ENCODE measurements at places on chromosomes 7 and 10.

DNA sequence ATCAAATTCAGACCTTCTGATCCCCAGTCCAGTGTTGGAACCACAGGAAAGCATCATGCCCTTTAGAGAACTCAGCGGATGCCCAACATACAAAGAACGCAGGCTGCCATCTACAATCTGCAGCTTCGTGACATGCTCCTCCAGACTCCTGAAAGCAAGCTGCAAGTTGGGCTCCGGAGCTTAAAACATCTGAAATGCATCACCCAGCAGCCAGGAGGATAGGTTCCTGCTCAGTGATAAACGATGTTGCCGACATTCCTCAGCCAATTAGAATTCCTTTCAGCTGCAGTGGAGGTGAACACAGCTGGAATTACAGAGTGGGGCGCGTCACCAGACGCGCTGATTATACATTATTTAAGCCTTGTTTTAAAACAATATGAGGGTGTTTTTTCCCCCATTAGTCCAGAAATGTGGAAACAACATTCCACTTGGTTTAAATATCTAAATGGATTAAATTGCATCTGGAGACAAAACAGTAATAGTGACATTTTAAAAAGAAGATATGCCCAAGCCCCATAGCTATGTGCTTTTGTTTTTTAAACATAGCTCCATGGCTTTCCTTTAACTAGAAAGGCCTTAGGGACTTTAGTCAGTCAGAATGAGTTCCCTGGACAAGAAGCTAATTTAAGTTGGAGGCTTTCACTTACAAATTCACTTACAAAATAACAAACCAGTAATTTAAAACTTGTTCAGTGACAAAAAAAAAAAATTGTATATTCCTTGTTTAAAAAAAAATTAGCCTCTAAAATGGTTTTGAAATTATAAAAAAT, 6.3 kb downstream of the SMURF1 start:
- peak; percentile 82 for DNase-seq

- DNase-seq = no peak
These were observed 11.5 kb upstream of the CASD1 start for GRCh38 chr7:94497874-94498670.

- peak; percentile 53 for DNase-seq
These were observed 101.2 kb upstream of the ZNF746 start for GRCh38 chr7:149598721-149599308.

GRCh38 chr10:61286686-61287085, 166.5 kb downstream of the TMEM26 start:
- no peak for DNase-seq

- DNase-seq = peak; percentile 44
These were observed 10.9 kb downstream of the NPFFR1 start for GRCh38 chr10:70272925-70273316.

DNA sequence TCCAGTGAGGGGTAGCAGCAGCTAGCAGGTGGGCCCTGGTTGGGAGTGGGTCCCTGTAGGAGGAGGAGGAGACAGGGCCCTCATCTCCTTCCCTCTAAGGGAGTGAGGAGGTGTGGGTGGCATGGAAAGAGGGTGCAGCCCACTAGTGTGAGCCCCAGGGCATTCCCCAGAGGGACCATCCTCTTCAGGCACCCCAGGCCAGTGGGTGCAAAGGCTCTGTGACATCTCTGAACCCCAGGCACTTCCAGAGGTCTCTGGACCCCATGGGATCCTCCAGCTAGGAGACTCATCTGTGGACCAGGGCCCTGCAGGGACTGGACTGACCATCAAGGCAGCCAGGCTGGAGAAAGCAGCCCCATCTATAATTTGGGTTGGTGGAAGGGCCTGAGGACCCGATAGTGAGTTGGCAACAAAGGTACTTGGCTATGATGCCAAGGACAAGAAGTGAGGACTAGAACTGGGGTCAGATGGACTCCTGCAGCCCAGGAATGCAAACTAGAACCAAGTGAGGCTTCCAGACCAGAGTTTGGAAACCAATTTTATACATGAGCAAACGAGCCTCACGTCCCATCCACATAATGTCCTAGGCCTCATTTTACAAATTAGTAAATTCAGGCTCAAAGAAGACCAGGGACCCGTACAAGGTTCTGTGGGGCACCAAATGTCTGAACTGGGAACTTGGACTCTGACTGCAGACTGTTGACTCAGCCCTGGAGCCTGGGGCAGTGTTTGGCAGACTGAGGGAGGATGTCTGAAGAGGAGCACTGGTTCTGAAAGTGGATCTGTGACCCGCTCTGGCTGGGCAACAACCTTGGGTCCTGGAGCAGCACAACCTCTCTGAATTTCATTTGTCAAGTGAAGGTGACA, 1.4 kb upstream of the VSTM4 start:
- DNase-seq = no peak

DNA sequence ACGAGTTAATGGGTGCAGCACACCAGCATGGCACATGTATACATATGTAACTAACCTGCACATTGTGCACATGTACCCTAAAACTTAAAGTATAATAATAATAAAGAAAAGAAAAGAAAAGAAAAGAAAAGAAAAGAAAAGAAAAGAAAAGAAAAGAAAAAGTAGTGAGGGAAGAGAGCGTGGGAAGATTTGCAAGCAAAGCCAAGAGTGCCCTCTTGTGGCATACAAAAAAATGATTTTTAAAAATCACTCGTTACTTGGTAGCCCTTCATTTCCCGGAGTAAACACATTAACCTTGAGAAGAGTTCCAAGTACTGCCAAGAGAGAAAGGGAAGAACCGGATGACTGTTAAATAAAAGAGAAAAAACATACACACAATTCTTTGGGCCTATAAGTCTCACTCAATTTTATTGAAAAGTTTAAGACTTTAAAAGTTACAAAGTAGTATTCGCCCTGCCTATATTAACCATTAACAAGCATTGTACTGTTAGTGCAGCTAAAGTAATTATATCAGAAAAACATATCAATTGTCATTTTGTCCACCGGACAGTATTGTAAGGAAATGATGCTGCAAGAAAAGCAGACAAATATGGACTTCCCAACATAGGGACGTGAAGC, 6.2 kb upstream of the CH25H start:
- DNase-seq = peak; percentile 74

GRCh38 chr7:68309271-68309670, 1289.0 kb upstream of the AUTS2 start:
- DNase-seq = no peak

DNA sequence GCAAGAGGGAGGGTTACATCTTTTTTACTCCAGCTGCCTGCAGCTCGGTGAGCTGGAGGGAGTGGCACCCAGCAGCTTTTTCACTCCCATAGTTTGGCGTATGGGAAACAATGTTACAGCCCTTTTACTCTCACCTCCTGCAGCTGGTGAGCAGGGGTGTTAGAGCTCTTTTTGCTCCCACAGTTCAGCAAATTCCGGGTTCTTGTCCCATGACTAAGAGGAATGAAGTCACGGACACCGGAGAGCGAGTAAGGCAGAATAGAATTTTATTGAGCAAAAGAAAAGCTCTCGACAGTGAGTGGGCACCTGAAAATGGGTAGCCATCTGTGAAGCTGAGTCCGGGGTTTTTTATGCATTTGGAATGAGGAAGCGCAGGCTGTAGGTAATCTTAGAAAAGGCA, 446.6 kb downstream of the GFRA1 start:
- DNase-seq = no peak

GRCh38 chr10:104260775-104261115, 6.1 kb downstream of the GSTO1 start:
- peak; percentile 79 for DNase-seq

DNA sequence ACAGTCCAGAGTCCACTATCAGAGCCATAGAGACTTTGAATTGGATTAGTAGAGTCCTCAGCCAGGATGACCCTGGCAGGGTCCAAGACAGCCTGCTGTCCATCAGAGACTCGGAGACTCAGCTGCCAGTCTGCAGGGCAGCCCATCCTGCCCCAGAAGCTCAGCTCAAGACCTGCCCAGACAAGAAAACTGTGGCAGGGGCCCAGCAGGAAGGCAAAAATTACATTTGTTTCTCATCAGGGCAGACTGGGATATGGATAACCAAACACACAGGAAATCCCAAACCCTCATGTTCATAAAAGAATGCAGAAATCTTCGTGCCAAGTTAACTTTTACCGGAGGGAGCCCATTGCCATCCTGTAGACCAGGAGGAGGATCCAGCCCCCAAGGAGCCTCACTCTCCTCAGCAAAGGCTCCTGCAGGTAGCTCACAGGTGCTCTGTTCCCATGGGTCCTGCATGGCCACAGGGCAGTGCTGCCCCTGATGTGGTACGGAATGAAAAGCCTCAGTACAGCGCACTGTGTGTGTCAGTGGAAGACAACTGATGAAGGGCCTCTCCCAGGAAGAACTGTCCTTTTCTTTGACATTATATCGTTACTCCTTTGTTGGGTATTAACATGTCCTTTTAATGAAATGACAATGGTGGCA, 222.2 kb downstream of the KCNMA1 start:
- no peak for DNase-seq

DNA sequence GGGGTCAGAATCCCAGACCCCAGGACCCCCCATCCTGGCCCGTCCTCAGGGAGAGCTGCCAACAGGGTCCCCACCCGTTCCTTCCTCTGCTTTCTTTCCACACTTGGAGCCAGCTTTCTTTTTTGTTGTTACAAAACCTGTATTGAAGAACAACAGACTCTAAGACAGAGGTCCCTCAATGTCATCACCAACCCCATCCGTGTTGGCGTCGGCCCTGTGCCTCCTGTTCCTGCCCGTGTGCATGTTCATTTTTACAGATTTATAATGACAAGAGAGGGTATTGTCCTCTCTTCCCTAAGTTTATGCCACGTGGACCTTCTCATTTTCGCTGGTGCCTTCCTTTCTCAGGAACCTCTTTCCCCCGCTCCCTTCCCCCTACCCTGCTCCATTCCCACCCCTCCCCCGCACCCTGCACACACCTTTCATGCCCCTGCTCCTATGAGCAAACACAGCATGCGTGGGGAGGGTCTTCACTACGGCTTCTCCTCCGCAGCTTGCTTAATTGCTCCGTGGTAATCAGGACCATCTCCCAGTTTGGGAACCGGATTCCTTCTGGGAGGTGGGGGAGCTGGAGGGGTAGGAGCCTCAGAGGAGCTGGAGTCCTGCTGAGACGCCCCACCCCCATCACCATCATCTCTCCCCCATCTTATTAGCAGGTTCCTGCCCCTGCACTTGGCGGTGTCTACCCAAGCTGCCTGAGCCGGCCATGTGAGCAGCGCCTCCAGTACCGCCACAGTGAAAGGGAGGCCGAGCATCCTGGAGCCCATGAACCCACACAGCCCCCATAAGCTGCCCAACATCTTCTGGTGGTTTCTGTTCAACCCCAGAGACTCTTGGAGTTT, 88.0 kb upstream of the INSIG1 start:
- DNase-seq = no peak

DNA sequence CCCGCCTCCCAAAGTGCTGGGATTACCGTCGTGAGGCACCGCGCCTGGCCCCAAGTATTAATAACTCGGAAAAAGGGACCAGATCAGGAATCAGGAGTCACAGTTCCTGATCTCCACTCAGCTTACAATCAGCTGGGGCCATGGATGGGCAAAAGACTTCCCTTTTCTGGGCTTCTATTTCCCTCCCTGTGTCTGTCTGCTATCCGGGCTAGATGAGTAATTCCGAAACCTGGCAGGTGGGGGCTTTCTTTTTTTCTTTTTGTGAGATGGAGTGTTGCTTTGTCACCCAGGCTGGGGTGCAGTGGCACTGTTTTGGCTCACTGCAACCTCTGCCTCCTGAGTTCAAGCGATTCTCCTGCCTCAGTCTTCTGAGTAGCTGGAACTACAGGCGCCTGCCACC, 11.6 kb downstream of the RPS24 start:
- no peak for DNase-seq

DNA sequence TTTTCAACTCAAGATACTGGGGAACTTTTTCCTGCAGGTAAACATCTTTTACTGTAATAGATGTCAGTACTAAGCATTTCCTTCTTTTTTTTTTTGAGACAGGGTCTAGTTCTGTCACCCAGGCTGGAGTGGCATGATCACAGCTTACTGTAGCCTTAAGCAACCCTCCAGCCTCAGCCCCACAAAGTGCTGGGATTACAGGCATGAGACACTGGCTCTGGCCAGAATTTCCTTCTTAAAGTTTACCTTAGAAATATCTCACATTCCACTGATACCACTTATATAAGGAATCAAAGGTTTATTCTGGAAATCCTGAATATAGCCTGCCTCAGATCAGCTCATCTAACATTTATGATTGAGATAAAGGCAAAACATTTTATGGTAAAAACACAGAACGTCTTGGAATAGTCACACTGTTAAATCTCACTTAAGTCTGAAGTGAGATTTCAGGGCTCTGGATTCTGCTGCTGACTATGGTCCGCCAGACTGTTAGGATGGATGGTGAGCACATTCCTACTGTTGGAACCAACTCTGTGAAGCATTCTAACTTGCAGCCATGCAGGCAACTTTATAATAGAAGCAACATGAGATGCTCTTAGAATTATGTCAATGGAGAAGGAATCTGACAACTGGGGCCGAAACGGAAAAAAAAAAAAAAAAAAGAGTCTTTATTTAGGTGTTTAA, 151.9 kb downstream of the ZMYND11 start:
- DNase-seq = no peak

DNA sequence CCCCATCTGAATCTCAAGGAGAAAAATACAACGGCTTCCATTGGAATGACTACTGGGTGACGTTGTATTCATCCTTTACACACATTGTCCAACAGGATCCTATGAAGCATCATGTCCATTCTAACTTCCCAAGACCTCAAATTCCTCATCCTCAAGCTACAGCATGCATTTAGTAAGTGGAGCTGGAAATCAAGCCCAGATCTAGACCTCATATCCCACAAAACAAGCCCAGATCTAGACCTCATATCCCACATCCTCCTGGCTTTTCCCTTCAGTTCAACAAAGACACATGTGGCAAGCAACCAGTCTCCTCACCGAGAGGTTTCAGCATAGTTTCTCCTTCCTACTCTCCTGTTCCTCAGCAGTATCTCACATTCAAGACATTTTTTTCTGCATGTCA, 12.2 kb downstream of the IGF2BP3 start:
- no peak for DNase-seq

- DNase-seq = peak; percentile 4
These were observed 89.4 kb downstream of the ITGA8 start for GRCh38 chr10:15630353-15630752.

- DNase-seq = no peak
These were observed 106.4 kb upstream of the ARID5B start for GRCh38 chr10:61795147-61795546.

GRCh38 chr7:154640266-154640865, 362.6 kb downstream of the PAXIP1 start:
- DNase-seq = no peak

- no peak for DNase-seq
These were observed 247.1 kb downstream of the COBL start for GRCh38 chr7:51069411-51070083.

DNA sequence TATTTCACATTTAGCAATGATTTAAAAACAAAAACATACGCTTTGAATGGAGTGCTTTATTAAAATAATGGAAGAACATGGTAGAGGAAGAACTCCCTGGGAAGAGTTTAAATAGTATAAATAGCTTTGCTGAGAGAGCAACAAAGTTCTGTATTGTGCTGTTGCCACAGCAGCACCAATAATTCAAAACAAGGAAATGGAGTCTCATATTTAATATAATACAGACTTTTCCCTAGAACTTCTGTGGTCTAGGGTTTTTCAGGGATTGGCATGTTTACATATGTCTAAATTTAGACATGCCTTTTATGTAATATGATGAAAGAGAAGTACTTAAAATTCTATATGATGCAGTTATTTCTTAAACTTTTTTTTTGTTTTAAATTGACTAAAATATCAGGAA, 217.2 kb upstream of the HDAC9 start:
- no peak for DNase-seq
